ENCODE measurements at places on chromosomes 11 and 22.

DNA sequence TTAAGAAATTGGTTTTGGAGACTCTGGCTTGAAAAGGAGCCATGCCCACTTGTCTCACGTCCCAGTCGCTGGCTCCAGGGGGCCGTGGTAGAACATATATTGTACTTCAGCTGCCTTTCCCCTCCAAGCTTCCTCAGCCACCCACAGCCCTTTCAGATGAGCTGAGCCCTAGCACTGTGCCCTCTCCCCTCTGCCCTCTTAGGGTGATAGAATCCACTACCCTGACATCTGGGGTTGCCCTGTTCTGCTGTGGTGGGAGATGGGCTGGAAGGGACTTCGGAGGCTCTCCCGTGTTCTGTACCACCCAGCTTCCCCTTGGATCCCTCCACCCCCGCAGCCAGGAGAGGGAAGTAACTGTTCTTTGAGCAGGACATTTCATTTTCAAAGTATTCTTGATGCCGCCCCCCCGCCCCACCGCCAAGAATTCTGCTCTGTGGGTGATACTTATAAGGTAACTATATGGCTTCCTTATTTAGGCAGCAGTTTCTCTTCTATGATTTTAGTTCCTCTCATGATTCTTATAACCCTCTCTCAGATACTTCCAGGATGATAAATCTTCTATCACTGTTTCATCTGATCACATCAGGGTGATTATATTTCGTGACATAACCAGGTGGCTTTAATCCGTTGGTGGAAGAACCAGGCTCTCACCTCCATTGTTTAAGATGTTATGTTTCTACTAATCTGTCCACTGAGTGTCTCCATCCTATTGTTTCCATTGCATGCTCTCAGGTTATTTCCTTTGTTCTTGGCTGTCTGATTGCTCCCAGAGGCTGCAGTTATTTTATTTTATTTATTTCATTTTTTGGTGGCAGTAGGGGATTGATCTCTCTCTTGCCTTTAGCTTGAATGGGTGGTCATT is 24.1 kb downstream of the ZBTB16 start:
- DNase-seq = no peak

GRCh38 chr11:114257621-114258558 is 38.3 kb upstream of the NNMT start:
- no peak for DNase-seq

GRCh38 chr11:48037709-48038468 is 57.5 kb downstream of the PTPRJ start:
- DNase-seq = no peak

GRCh38 chr11:33067294-33067693 is 27.9 kb downstream of the TCP11L1 start:
- no peak for DNase-seq

GRCh38 chr11:46489656-46490560 is 98.3 kb upstream of the CHRM4 start:
- peak; percentile 4 for DNase-seq

GRCh38 chr11:103450241-103450640 is 341.0 kb downstream of the DYNC2H1 start:
- DNase-seq = no peak

GRCh38 chr11:94767701-94768601 is at the start of gene AMOTL1:
Gene AMOTL1, plus strand, starts transcription at chr11:94768356. Its CDS starts 156 bp downstream, at chr11:94768512.
- DNase-seq = no peak

GRCh38 chr11:35115688-35116030 is 23.3 kb upstream of the CD44 start:
- no peak for DNase-seq

DNA sequence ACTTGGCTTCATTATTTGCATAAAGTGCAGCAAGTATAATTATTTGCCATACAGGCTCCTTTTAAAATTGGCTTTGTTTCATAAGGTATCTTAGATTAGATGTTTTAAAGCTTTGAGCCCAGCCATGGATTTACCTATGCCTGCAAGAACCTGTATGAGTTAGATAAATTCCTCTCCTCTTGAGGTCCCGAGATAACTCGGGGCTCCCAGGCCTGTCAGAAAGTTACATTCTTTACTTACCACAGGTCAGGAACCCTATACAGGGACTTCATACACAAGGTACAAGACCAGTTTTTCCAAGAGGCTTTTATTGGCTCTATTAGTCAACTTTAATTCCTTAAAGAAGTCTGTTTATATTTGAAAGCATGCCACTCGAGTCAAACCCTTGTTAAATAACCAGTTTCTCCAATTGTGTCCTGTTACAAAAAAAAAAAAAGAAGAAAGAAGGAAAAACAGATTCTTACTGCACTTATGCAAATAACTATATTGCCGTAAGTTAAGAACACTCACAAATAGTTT is 2.3 kb upstream of the C1QTNF6 start:
- no peak for DNase-seq

DNA sequence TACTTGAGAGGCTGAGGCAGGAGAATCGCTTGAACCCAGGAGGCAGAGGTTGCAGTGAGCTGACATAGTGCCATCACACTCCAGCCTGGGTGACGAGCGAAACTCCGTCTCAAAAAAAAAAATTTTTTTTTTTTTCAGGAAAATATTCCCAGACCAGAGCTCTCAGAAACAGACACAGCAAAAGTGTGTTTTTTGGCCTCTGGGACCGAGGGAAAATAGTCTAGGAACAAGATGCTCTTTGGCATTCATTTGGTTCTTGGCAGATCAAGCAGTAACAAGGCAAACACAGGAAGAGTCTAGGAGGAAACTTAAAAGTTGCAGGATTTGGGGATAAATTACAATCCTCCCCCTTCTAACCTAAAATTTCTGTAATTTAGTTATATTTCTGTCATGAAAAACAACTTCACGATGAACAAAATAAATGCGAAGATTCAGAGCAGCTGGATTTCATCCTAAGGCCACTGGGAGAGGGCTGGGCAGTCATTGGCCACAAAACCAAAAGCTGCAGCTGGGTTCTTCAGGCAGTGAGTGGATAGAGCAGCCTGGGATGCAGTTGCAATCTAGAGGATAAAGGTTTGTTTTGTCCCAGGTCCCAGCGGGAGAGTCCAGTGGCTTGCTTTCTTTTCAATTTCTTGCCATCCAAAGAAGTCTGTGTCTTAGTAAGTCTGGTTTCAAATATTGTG is 19.7 kb downstream of the ATG16L2 start:
- DNase-seq = no peak

DNA sequence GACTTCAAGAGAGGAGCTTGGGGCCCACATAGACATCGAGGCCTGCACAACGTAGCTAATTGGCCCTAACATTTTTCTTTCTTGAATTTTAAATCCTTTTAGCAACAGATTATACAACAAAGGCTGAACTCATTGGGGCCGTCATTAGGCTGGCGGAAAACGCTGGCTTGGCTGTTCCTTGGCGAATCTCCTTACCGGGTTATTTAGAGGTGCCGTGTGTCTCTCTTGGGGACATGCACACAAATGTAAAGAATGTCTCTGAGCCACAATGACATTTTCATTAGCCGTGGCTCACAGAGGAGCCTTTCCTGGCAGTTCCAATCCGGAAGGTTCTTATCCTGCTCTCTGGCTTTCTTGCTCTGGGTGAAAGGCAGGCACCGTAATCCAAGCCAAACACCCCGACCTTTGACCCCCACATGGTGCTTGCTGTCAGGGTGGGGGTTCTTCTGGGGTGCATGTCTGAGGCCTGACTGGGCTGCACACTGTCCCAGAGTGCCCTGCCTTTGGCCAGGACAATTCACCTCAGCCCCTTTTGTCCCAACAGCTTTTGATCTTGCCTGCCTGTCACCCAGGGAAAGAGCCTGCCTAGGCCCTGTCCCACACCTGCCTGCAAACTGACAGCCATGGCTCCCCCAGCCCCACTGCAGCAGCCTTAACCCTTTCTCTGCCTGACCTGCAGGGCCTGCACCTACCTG is 9.2 kb upstream of the FGF3 start:
- no peak for DNase-seq

DNA sequence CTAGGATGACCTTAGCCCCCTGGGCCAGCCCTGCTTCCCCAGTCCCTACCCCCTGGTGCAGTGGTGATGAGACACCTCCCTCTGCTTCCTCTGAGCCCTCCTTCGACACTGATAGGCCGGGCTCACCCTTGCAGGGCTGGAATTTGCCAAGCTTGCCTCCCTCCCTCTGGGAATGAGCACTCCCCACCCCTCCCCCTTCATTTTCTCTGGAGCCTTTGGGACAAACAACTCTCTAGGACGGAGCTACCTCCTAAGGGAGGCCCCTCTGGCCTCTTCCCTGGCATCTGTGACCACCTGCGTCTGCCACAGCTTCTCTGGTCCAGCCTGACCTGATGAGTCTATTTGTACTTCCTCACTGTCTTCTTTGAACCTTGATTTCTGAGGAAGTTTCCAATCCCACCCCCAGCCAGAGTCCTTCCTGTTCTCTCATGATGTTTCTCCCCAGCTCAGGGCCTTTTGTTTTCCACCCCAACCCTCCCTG is 53.3 kb upstream of the ADA2 start:
- DNase-seq = no peak

GRCh38 chr11:60303661-60304060 is 23.2 kb downstream of the MS4A4A start:
- no peak for DNase-seq

GRCh38 chr11:110513259-110513801 is 83.6 kb downstream of the FDX1 start:
- no peak for DNase-seq

DNA sequence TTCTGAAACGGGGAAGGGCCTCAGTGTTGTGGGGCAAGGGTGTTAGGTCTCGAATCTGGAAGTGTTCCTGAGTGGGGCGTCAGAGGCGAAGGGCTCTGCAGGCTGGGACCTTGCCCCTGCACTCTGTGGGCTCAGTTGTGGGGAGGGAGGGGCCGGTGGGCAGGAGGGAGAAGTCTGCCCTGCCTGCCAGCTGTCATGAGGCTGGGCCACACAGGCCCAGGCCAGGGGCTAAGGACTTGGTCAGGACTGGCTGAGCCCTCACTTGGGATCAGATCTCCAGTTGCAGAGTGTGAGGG is at the start of gene CRACR2B:
Gene CRACR2B, plus strand, starts transcription at position 23 of the 296 bp plus-strand sequence. CDS start 689 bp downstream, outside the sequence.
- no peak for DNase-seq

DNA sequence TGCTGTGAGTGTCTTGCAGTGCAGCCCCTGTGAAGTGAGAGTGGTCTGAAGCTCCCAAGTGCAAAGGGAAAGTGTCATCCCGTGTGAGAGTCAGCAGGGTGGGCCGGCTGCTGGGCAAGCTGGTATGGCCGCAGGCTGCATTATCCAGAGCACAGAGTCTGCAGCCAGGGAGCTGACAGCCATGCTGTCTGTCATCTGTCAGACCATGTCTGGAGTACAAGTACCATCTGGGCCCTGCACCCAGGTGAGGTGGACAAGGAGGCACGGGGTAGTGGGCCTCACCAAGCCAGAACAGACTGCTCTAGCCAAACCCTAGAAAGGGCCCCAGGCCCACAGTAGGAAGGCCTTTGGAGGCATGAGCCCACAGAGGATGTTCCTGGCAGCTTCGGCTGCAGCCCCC is 20.2 kb downstream of the LMO1 start:
- DNase-seq = no peak

DNA sequence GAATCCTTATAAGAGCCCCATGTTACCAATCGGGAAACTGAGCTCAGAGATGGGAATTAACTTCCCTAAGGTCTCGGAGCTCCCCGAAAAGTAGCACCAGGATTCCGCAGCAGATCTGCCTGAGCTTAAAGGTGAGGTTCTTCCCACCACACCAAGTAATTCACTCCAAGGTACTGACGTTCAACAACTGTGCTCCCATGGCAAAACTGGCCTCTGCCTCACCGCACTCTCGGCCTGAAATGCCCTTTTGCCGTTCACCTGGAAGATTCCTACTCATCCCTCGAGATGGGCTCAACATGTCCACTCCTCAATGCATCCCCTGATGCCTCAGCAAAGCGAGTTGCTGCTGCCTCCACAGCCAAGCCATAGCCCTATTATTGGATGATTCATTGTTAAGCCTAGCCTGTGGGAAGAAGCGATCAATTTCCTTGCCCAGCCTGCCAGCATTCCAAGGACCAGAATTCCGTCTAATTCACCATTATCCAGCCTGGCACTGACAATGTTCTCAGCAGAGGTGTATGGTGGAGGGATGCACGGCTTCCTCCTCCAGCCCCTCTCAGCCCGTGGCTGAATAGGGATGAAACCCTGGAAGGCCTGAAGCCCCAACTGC is 4.2 kb downstream of the PLAAT3 start:
- DNase-seq = no peak

DNA sequence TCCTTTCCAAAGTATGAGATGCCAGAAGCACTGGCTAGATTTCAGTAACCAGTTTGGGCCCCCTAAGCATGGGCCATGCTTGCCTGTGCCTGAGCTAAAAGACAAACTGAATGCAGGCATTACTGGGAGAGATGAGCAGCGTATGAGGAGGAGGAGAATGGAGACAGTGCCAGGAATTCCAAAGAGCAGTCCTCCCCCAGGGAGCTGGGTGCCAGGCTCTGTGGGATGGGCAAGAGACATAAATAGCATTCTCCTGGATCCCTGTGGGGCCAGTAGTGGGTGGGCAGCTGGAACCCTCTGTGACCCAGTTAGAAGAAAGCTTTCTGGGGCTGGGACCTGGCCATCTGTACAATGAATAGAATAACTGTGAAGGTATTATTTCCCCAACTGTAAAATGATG is 235.6 kb downstream of the KCNA4 start:
- no peak for DNase-seq

DNA sequence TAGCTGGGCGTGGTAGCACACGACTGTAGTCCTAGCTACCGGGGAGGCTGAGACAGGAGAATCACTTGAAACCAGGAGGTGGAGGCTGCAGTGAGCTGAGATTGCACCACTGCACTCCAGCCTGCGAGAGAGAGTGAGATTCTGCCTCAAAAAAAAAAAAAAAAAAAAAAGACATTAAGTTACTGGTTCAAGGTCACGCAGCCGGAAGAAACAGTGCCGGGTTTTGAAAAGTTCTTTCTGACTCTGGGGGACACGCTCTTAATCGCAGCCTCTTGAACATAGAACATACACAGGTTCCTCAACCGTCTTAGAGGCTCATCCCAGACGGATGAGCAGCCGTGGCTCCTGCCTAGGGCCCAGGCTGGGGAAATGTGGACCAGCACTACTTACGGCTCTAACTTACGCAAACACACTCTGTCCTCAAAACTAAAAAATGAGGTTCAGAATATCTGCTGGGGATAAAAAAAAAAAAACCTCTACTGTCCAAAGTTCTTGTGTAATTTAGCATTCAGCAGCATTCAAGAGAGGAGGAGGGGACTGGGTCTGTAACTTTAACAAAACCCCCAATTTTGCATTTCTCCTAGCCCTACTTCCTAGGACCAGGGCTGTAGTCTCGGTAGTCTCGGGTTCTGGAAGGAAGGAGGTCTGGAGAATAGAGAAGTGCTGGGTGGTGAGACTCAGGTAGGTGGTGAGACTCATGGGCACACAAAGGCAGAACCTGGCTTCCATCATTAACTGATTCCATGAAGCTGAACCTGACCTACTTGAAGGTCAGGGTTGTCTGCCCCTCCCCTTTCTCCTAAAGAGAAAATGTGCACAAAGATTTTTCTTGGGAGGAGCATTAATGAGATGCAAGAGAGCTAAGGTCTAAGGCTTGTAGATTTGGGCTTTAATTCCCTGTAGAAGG is 6.0 kb downstream of the SPTBN2 start:
- DNase-seq = no peak

Data from activated T-cell treated with anti-CD3 and anti-CD28 coated beads for 24 hours (primary cell).